ENCODE measurements at places on chromosomes 5 and 9.

DNA sequence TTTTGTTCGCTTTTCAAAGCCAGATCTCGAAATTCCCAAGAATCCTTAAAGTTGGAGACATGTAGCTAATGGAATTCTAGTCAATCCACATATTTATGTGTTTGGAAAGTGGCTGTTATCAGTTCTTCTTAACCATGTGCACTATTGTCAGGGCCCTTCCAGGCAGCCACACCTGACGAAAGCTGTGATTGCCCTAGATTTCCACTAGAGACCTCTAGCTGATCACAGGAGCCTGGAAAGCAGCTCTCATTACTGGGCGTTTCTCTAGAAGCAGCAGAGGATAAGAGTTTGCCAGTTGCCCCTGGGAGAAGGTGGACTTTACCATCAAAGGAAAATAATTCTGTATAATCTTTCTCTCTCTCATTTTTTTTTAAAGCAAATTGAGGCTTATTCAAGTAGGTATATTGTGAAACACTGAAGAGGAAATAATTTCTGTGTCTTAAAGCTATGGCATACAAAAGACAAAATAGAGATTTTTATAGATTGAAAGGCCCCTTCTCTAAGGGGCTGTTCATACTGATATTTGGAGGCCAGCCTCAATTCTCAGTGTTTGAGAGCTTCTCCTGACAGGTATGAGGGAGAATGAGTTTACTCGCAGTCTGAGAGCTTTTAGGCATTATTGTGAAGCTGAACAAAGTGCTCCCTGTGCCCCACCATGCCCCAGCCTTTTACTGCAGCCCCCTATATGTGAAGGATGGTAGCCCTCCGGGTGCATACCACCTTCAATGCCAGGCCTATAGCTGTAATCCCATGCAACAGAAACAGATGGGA, 405.4 kb upstream of the ACTBL2 start:
- peak; percentile 81 for DNase-seq

GRCh38 chr9:127437497-127438264, 13.5 kb downstream of the ZNF79 start:
- no peak for DNase-seq

DNA sequence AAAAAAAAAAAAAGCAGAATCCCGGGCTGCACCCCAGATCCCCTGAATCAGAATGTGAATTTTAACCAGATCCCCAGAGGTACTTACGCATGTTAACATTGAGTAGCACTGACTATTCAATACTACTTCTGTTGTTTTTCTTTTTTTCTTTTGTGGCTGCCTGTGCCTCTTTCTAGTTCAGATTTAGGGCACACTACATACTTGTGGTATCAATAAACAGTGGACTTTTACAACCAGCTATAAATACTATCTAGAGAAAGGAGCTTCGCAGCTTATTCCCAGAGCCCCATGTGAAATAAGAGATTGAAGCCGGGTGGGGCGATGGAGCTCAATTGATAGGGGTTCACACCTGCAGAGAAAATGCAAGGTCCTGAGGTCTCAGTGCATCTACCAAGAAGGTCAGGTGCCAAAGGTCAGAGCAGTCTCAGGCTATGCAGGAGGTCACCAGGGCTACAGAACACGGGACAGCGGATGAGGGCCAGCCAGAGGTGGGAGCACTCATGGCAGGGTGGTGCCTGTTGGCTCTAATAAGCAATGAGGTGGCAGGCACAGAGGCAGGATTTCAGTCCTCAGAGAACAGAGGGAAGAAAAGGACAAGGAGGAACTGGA, 22.3 kb downstream of the WWC1 start:
- DNase-seq: no peak

- DNase-seq: peak; percentile 80
Observed at GRCh38 chr5:132677191-132677590, 3.4 kb downstream of the IL4 start.

DNA sequence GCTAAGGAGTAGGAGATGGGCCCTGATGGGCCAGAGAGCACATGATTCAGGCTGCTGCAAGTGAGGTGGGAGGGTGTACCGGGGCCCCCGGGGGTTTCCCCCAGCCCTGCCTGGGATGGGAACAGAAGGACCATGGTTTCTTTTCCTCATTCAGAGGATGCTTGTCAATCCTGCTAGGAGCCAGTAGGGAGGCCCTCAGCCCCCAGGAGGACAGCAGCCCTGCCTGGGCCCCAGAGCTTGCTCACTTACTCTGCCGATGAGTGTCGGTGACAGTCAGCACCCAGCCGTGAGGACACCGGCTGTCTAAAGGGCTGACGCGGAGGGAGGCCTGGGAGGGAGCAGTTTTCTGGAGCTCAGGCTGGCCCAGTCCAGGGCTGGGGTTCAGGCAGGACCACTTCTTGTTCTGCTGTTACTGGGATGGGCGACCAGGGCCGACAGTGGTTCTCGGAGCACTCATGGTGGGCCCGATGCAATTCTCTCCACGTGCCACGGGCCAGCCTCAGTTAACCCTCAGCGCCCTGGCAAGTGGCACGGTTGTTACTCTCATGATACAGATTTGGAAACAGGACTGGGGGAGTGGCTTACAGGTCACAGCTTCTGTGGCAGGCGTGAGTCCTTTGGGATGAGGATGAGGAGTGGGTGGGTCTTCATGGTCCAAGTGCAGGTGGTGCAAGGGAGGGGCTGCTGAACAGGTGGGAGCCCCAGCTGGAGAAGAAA, 1.8 kb downstream of the ARRDC1 start:
- DNase-seq: no peak

GRCh38 chr9:97179616-97180015, 127.8 kb upstream of the CCDC180 start:
- no peak for DNase-seq

GRCh38 chr5:147223948-147224791, 10.7 kb upstream of the STK32A start:
- DNase-seq: peak; percentile 77

DNA sequence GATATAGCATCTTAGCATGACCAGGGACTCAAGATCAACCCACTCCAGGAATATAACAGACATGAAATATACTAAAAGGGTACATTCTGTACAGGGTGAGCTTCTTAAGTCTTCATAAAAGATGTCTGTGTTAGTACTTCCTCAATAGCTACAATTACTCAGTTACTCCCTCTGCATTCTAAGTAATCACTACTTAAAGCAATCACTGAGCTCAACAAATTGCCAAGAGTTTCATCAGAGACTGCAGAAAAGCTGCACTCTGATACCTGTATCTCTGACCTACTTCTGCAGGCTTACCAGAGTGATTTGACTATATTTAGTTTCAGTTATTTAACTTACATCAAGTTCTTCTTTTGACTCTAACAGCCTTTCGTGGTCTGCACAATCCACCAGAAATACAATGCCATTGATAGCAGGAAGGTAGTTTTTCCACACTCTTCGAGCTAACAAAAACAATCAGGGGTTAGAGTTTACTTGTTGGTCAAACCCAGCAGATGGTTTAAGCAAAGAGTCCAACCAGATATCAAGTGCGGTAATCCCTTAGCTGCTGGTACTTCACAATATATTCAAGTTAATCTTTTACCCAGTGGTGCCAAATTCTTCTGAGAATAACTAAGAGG, 23.3 kb downstream of the SAR1B start:
- no peak for DNase-seq
